ENCODE measurements at places on chromosomes 1 and 21. TPM values are rescaled to one million over a fixed set of nuclear protein-coding genes. Genes with fewer than 3 reads are reported as not detected.

DNA sequence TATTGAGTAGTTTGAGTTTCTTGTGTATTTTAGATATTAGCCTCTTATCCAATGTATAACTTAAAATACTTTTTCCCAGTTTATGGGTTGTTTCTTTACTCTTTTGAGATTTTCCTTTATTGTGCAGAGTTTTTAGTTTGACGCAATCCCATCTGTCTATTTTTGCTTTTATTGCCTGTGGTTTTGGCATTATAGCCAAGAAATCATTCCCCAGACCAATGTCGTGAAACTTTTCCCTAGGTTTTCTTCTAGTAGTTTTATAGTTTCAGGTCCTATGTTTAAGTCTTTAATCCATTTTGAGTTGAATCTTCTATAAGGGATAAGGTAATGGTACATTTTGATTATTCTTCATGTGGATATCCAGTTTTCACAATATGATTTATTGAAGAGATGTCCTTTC is 87.6 kb downstream of the LEPR start:
- H3K27ac ChIP-seq = no peak overlapping the region
- no peaks in the 10 kb centered on the region for H3K4me1 ChIP-seq
- DNase-seq = no peak
- no peaks in the 10 kb centered on the region for H3K36me3 ChIP-seq
- no peak overlapping the region for H3K4me3 ChIP-seq
- H3K27me3 ChIP-seq = no peaks in the 10 kb centered on the region

GRCh38 chr21:40242586-40243265 is 375.5 kb downstream of the PCP4 start:
- no peak overlapping the region for H3K27ac ChIP-seq
- no peaks in the 10 kb centered on the region for H3K4me1 ChIP-seq
- no peaks in the 10 kb centered on the region for H3K27me3 ChIP-seq
- no peak for DNase-seq

DNA sequence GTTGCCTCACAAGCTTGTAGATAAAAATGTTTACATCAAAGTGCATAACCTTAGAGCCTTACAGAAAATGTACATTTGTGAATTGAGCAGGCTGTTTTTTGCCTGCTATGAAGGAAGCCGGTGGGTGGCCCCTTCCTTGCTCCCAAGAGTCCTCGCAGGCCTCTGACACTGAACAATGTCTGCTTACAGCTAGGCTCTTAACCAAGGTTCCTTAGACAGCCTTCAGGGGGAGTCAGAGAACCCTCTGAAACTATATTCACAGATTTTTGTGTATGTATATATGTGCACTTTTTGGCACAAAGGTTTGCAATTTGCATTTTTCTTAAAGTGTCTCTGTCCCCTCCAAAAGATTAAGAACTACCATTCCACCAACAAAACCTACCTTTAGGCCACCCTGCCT is 282.6 kb downstream of the BARHL2 start:
- no peak overlapping the region for H3K27ac ChIP-seq
- H3K27me3 ChIP-seq = no peaks in the 10 kb centered on the region
- DNase-seq = no peak

GRCh38 chr1:151820940-151821339 is 10.7 kb downstream of the RORC start:
- peaks cover 14% of the 10 kb centered on the region for H3K4me1 ChIP-seq
- no peak for DNase-seq
- H3K4me3 ChIP-seq = no peak overlapping the region
- no peaks in the 10 kb centered on the region for H3K27me3 ChIP-seq
- no peak overlapping the region for H3K27ac ChIP-seq

TMEM82 gene
- 0.21 TPM for total RNA-seq

OR2T11 gene
- total RNA-seq = not detected

ANKRD34A gene
- 0.20 TPM for total RNA-seq

SSX2IP gene
- total RNA-seq = 29.2 TPM

GCSAML gene
- not detected for total RNA-seq
